ENCODE measurements at places on chromosomes 6 and 20.

DNA sequence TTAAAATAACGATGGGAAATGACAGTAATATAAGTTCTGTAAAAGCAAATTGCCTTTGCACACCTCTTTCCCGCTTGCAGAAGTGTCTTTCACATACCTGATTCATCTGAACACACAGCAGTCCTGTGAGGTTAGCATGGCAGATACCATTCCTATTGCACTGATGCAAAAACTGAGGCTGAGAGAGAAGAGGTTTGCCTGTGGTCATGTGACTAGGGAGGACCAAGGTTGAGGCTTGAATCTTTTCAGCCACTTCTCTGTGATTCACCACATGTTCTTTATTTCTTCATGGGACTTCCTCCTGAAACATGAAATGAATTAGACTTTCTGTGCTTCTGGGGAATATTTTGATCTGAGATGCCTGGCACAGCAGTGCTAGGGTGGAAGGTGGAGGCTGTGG is 92.9 kb downstream of the VEGFA start:
- no peak for DNase-seq

DNA sequence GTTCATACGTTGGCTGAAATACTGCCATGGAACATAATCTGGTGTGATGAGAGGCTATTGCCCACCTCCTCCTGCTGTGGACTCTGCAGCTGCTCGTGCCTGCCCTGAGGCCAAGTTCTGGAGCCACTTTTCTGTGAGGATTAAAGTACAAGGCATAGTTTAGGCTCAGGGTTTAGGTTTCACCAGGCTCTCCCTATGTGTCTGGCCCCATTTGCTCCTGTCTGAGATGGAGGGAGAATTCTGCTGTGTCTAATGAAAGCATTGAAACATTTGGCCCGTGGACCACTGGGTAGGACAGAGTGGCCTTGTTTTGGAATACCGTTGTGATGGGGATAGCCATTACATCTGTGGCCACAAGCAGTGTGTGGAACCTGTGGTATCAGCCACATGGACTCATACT is 5.9 kb downstream of the WRNIP1 start:
- DNase-seq = no peak

DNA sequence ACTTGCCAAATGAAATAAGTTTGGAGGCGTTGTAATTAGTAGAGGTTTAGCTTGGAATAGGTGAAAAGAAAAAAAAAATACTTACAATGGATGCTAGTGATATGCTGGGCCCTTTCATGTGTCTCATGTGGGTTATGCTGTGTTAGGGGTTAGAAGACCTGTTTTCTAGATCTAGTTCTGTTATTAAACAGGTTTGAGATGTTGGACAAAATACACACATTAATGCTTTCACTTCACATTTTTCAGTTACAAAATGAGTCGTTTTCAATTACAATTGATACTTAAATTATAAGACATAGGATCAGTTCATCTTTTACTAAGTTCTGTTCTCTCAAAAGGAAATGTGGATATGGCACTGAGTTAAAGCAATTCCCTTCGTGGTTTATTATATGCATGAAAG is 509.8 kb downstream of the EPM2A start:
- DNase-seq = no peak

GRCh38 chr6:33731751-33732282 is 14.9 kb downstream of the IP6K3 start:
- DNase-seq = no peak

DNA sequence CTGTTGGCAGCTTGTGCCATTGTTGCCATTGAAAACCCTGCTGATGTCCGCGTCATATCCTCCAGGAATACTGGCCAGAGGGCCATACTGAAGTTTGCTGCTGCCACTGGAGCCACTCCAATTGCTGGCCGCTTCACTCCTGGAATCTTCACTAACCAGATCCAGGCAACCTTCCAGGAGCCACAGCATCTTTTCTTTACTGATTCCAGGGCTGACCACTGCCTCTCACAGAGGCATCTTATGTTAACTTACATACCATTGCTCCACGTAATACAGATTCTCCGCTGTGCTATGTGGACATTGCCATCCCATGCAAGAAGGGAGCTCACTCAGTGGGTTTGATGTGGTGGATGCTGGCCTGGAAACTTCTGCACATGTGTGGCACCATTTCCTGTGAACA is 221.8 kb upstream of the FAM83B start:
- DNase-seq = no peak

DNA sequence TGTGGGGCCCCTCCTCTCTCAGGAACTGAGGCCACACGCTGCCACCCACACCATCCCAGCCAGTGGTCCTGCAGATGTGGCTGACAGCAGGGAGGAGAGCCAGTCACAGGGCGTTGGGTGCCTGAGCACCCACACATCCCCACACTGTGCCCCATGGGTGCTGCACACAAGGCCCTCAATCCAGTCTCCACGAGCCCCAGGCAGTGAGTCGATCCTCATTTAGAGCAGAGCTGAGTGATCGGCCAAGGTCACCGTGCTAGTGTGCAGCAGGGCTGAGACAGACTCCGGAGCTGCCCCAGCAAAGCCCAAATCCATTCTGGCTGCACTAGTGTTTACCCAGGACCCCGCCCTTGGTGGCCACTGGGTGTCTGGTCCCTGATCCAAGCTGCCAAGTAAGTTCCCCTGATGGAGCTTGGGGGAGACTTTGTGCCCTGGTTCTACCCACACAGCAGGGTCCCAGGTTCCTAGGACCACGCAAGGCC is 9.0 kb downstream of the C20orf203 start:
- no peak for DNase-seq

GRCh38 chr20:8255945-8256632 is 124.0 kb downstream of the PLCB1 start:
- DNase-seq = no peak

- no peak for DNase-seq
These were observed 50.6 kb downstream of the MAFB start for GRCh38 chr20:40638414-40638813.

DNA sequence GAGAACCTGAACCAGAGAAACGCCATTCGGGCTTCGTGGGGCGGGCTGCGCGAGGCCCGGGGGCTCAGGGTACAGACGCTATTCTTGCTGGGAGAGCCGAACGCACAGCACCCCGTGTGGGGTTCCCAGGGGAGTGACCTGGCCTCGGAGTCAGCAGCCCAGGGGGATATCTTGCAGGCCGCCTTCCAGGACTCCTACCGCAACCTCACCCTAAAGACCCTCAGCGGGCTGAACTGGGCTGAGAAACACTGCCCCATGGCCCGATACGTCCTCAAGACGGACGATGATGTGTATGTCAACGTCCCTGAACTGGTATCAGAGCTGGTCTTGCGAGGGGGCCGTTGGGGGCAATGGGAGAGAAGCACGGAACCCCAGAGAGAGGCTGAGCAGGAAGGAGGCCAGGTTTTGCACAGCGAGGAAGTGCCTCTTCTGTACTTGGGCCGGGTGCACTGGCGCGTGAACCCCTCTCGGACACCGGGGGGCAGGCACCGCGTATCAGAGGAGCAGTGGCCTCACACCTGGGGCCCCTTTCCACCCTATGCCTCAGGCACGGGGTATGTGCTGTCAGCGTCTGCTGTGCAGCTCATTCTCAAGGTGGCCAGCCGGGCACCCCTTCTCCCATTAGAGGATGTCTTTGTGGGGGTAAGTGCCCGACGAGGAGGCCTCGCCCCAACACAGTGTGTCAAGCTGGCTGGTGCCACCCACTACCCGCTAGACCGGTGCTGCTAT is 904 bp downstream of the B3GALT4 start:
- peak; percentile 34 for DNase-seq

- DNase-seq = no peak
These were observed 35.1 kb downstream of the NFATC2 start for GRCh38 chr20:51507216-51508036.

GRCh38 chr20:45892828-45893500 is 1.8 kb downstream of the CTSA start:
- peak; percentile 20 for DNase-seq

GRCh38 chr6:144090384-144090783 is 5.0 kb downstream of the SF3B5 start:
- DNase-seq = no peak

- no peak for DNase-seq
These were observed 124.8 kb downstream of the MAP3K7 start for GRCh38 chr6:90462102-90462501.

- no peak for DNase-seq
These were observed 497.8 kb upstream of the ARID1B start for GRCh38 chr6:156279261-156279969.

GRCh38 chr6:48825501-48826151 is 637.4 kb downstream of the MMUT start:
- DNase-seq = no peak

GRCh38 chr6:140561701-140562100 is 1187.3 kb upstream of the CITED2 start:
- DNase-seq = no peak

DNA sequence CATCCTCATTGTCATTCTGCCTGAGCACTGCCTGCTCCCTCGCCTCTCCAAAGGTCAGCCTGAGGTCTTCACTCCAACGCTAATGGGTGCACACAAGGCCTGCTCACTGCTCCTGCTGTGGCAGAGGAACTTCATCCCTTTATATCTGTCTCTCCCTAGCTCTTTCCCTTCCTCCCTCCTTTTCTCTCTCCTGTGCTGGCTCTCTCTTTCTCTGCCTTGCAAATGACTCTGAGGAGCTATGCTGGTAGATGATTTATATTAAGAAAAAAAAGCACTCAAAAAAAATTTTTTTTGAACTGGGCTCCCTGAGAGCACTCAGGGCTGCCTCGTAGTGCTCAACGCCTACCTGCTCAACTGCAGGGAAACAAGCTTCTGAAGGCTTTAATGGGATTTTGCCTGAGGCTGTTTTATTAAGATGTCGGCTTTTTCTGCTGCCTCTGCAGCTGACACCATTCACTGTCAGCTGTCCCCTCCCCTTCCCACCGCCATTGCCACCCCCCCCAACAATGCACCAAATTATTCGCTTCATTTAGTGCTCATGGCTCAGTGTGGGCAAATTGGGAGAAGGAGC is 137.7 kb upstream of the DEFB112 start:
- no peak for DNase-seq

GRCh38 chr6:56655249-56655648 is 12.6 kb upstream of the DST start:
- no peak for DNase-seq

DNA sequence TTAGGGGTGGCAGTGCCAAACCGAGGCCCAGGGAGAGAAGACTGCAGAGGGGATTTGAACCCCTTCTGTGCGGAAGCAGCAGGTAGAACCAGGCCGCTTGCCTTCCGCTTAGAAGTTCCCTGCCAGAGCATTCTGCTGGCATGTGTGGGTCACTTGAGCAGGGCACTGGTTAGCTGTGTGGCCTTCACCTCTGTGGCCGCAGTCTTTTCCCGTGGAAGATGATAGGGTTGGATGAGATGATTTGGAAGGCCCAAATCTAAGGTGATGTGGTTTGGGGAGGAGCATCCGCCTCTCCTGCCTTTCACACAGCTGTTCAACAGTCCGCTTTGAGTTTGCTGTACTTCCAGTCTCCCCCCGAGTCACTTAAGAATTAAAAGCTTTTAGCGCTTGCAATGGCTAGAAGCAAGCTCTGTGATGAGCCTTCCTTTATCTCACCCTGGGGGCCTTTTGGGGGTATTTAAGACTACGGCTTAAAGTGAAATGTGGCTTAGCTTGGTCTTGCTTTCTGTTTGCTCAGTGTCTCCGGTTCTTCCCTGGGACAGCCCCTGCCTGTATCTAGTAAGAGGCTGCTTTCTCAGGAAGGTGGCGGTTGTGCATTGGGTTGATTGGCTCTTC is 743 bp downstream of the CMTR1 start:
- DNase-seq = peak; percentile 20

GRCh38 chr6:11917951-11918738 is 94.0 kb upstream of the HIVEP1 start:
- DNase-seq = no peak

DNA sequence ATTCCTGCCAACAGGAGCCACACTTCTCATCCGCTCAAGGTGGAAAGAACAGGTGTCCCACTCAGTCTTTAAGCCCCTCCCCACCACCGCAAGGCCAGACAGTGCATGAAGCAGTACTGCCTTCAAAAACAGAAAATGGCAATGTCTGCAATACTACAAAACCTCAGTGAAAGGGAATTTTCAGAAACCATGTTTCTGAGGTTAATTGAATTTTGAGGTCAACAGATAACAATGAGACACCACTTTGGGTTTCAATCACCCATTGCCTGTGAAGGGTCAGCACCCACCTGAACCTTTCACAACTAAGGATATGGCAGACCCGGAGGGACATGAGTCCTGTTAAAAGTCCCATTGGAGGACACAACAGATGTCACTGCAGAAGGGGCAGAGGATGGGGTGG is 13.0 kb downstream of the ZC3H12D start:
- no peak for DNase-seq

GRCh38 chr6:125843593-125843992 is 52.8 kb downstream of the NCOA7 start:
- DNase-seq = no peak

GRCh38 chr6:113879186-113880096 is 22.3 kb downstream of the MARCKS start:
- DNase-seq = no peak

DNA sequence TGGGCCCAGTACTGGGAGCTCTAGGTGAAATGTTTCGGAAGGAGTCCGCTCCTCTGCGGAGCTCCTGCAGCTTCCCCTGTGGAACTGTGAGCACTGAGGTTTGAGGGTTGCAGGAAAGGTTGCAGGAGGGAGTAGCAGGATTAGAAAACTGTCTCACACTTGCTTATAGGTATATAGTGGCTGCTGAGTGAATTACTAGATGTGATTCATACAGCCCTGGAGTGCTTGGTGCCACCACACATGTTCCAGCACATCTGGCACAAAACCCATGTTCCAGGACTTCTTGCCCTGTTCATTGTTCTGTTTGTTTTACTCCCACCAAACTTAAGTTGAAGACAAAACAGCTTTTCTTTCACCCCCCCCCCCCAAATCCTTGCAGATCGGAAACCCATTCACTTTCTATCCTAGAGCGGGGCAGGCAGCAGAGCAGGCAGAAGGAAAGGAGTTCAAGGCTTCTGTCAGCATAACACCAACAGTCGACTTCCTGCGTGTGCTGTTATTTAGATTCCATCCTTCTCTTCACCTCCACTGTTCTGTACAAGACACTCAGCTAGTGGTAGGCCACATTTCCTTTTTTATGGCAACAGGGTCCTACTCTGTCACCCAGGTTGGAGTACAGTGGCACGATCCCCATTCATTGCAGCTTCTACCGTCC is 669 bp upstream of the PEX6 start:
- DNase-seq = peak; percentile 38

DNA sequence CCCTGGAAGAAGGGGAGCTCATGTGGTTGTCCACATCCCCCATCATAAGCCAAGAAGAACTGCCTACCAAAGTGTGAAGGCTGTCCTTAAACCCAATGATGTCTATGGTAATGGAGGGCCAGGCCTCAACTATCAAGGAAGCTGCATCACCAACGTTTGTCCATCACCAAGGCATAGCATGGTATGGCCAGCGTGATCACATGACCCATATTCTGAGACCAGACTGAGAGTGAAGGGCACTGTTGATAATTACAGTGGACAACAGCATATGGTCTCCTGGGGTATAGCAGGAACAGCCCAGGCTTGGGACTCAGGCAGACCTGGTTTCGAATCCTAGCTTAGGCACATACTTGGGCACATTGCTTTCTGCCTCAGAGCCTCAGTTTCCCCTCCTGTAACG is 218.2 kb upstream of the RREB1 start:
- no peak for DNase-seq

GRCh38 chr20:32352121-32352720 is 5.9 kb upstream of the ASXL1 start:
- no peak for DNase-seq

- peak; percentile 34 for DNase-seq
These were observed 606 bp upstream of the ULBP1 start for GRCh38 chr6:149963212-149963461.

GRCh38 chr6:1001655-1002349 is 308.9 kb upstream of the EXOC2 start:
- DNase-seq = no peak

- no peak for DNase-seq
These were observed 140.8 kb upstream of the PHACTR3 start for GRCh38 chr20:59463541-59463940.

GRCh38 chr6:161318456-161318855 is 44.6 kb upstream of the AGPAT4 start:
- no peak for DNase-seq

Data from CD4-positive, alpha-beta T cell treated with Interleukin-15 for 4 hours (primary cell).